Foreskin fibroblast (primary cell): ENCODE measurements at places on chromosomes 3 and 15.

DNA sequence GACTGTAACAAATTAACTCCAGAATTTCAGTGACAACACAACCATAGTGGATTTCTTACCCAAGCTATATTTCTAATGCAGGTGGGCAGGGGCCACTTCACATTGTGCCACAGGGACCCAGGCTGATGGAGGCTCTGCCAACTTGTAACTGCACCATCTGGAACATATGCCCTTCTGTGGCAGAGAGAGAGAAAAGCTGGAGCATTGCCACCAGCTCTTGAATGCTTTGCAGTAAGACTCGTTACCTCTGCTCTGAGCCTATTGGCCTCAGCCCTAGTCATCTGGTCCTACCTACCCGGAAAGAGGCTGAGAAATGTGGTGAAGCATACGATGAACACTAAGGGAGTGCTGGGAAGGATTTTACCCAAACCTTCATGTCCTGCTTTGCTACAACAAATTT is 587.1 kb downstream of the ZNF385D start:
- peak; percentile 7 for DNase-seq

- DNase-seq = no peak
These were observed 813.3 kb upstream of the ARRDC4 start for GRCh38 chr15:97146929-97147870.

- no peak for DNase-seq
These were observed 44.2 kb downstream of the ZNF589 start for GRCh38 chr3:48285132-48285531.

DNA sequence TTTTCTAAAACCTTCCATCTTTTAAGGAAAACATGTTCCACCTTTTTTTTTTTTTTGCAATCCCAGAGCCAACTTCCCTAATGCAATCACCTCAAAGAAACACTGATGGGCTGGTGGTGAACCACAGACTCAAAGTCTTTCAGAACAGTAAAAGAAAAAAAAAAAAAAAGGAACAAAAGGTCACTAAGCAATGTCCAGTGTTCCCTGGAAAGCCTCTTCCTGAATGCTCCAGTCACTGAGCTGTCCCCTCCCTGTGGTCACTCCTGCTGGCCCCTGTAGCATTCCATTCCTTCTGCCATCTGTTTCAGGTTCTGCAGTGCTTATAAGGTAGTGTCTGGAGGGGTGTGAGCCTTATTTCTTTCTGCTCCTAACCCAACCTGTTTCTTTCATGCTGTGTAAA is 53.3 kb downstream of the AAGAB start:
- DNase-seq = no peak

DNA sequence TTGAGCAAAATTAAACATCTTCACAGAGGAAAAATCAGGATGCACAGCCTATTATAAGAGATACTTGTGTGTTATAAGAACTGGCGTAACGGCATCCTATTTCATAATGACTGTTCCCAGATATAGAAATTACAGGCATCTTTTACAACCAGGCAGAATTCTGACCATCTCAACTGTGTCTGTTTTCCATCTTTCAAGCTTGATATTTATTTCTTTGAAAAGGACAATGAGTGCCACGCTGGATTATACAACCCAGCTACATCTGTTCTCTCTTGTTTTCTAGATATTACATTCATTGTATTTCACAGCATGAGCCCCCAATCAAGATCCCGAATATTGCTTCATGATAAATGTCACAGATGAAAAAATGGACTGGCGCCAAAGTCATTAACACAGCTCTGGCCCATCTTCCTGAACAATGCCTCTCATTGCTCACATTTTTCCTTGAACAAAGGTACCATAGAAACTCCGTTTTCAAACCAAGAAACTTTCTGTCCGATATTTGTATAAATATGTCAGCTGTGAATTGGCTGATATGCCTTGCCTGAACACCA is 420.6 kb downstream of the TBL1XR1 start:
- DNase-seq = no peak

GRCh38 chr3:38916706-38917105 is 100.7 kb upstream of the SCN10A start:
- no peak for DNase-seq

GRCh38 chr3:61573441-61573840 is 12.1 kb downstream of the PTPRG start:
- no peak for DNase-seq

DNA sequence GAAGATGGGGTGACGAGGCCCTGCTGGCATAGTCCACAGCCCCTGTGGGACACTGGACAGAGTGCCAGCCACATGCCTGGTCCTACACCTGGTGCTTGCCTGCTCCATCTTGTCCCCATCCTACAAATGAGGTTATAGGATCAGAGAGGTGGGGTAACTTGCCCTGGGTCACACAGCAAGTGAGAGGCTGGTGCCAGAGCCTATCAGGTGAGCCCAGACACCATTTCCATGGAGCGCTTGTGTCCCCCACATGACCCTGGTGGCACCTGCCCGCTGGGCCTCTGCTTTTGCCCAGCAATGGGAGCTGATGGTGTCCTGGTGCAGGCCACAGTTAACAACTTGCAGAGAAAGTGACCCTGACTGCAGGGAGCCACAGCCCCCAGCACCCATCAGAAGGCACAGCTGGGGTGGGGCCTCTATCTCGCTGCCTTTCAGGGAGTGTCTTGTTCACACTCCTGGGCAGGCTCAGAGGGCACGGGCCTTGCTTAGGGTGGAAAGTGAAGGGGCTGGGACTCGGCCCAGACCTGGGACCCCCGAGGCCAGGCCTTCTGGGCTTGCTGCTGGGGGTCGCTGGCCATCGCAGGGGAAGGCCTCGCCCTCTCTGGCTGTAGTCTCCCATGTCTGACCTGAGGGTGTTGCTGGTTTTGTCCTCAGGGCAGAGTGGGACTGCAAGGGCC is 7.2 kb downstream of the PLXNA1 start:
- no peak for DNase-seq

GRCh38 chr15:57494581-57494980 is 97.1 kb upstream of the MYZAP start:
- DNase-seq = no peak
